HFFc6 (cell line): ENCODE measurements at places on chromosomes 7 and 10. TPM values are rescaled to one million over a fixed set of nuclear protein-coding genes. Genes with fewer than 3 reads are reported as not detected.

DNA sequence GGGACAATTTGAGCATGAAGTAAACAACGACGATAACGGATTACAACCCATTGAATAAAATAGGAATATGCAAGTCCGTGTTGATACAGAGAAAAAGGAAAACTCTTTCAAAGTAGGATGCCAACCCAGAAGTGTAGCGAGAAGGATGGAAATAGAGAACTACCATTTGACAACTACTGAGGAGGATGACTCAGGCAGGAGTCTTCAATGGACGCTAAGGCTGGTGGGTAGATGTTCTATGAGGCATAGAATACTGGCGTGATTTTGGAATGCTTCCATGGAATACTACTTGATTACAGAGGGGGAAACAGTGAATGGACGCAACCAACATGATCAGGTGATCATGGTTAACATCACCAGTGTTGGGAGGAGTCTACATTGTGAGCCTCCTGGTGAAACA, 828 bp upstream of the CFAP70 start:
- DNase-seq: no peak

DNA sequence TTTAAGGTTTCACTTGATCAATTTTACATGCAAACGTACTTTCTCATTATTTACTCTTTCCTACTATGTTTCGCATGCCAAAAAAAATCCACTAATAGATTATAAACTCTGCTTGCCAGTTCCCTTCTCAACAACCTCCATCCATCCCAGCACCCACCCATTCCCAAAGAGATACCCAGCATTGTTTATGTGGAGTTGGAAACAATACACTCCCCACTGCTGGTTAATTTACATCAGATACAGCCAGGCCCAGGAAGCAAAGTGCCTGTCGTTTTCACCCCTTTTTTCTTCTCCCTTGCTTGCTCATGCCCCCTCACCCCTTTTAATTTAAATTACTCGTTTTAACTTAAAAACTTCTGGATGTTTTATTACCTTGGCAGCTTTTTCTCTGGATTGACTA, 59.9 kb downstream of the HIBADH start:
- DNase-seq: no peak

DNA sequence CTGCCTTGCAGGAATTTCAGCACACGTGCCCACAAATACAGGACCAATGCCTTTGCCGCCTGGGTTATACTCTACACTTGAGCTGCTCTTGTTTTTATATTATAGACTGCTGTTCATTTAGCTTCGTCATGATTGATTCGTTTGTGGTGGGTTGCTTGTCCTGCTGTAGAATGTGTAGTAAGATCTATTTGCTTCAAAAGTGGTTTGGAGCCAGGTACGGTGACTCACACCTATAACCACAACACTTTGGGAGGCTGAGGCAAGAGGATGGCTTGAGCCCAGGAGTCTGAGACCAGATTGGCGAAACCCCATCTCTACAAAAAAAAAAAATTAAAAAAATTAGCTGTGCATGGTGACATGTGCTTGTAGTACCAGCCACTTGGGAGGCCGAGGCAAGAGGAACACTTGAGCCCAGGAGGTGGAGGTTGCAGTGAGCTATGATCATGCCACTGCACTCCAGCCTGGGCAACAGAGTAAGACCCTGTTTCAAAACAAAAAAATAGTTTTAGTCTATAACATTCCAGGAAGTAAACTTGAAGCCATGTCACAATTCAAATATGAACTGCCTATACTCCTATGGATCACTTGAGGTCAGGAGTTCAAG, 9.0 kb upstream of the RHBDD2 start:
- no peak for DNase-seq

DNA sequence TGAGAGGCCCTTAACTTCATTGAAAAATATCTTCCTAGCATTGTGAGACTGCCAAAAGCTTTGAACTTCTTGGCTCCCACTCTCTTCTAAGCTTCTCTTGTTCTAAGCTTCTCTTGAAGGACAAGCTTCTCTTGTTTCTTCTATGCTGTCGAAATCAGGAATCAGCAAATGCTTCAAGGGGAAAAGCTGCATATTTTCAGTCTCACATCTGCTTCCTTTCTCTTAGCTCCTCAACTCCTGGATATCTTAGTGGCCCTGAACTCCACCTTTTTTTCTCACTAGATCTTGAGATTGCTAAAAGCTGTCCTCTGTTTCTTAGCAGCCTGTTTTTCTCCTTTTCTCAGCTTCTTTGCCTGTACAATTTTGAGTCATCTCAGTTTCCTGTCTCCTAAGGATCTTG, 73.0 kb downstream of the NEUROD6 start:
- no peak for DNase-seq

Gene LBX1
- not detected in 2 replicates for total RNA-seq

Gene CALML3
- total RNA-seq: not detected in 2 replicates

GRCh38 chr10:92897916-92898315, 49.6 kb downstream of the EXOC6 start:
- no peak for DNase-seq

Gene NEUROG3
- not detected in 3 replicates for total RNA-seq

GRCh38 chr10:4081685-4082111, 296.7 kb upstream of the KLF6 start:
- DNase-seq: peak; percentile 30

GRCh38 chr7:45391618-45392451, 182.3 kb upstream of the ADCY1 start:
- DNase-seq: no peak

DNA sequence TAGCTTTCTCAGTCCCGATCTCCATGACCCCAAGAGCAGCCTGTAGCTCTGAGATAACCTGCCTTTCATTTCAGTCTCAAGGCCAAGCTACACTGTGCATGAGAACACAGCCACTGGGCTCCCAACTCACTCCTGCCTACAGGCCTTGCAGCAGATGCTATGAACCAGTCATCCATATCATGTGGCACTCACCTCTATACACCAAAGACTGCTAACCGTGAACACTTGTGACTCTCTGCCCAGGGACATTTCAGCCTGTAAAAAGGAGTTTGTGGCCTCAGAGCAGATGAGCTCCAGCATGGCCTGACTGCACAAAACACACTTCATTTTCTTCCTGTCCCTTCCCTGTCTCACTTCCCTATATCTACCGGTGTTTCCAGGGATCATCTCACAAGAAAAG, 56.9 kb upstream of the NPY start:
- DNase-seq: no peak

GRCh38 chr10:131079314-131079713, 232.2 kb downstream of the TCERG1L start:
- no peak for DNase-seq

- DNase-seq: no peak
Measured at GRCh38 chr7:151820491-151821105, 56.3 kb downstream of the PRKAG2 start.

DNA sequence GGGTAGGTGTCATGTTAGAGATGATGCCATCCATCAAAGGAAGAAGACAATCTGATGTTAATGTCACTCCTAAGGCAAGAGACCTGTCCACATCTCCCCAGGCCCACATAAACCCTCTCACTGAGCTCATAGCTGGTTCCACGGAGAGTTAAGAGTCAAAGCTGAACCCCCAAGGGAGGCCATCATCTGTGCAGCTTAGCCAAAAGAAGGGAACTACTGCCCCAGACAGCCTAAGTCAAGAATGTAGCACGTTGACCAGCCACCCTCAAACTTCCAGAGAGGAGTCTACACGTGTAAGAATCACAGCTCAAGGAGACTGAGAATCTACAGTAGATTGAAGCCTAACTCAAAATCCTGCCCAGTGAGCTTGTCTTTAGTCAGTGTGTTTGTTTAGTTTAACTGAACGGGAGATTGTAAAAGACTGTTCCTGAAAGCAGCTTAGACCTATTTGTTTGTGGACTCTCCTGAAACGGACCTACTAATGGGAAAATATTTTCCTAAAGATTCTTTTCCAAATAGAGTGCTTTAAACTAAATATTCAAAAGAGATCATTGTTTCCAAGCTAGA, 192.7 kb upstream of the NFE2L3 start:
- no peak for DNase-seq

- DNase-seq: no peak
Measured at GRCh38 chr7:156680281-156680680, 39.7 kb downstream of the RNF32 start.

GRCh38 chr7:121178869-121179497, 149.8 kb upstream of the WNT16 start:
- DNase-seq: no peak

GRCh38 chr7:155820246-155820645, 8.0 kb upstream of the SHH start:
- no peak for DNase-seq

DNA sequence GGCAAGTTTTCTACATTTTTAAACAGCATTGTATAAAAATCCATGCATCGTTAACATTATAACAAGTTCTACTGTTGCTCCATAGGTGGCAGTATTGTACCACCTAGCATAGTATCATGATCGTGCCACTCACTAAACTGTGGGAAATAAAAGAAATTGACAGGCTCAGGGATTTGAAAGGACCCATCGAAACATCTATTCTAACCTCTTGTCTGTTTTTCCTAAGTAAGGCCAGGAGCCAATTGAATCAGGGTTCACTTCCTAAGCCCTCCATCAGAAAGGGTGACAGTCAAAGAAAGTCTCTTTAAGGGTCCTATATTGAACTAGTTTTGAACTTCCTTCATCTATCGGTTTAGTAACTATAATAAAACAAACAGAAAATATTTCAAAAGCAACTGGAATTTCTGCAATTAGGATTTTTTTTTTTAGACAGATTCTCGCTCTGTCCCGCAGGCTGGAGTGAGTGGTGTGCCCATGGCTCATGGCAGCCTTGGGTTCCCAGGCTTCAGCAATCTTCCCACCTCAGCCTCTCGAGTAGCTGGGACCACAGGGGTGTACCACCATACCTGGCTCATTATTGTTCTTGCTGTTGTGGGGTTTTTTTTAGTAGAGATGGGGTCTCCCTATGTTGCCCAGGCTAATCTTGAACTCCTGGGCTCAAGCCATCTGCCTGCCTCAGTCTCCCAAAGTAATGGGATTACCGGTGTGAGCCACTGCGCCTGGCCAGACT, 9.4 kb downstream of the HACD1 start:
- DNase-seq: peak; percentile 53

GRCh38 chr7:70036695-70037094, 438.4 kb downstream of the AUTS2 start:
- no peak for DNase-seq

Gene PON3
- not detected in 3 replicates for total RNA-seq

DNA sequence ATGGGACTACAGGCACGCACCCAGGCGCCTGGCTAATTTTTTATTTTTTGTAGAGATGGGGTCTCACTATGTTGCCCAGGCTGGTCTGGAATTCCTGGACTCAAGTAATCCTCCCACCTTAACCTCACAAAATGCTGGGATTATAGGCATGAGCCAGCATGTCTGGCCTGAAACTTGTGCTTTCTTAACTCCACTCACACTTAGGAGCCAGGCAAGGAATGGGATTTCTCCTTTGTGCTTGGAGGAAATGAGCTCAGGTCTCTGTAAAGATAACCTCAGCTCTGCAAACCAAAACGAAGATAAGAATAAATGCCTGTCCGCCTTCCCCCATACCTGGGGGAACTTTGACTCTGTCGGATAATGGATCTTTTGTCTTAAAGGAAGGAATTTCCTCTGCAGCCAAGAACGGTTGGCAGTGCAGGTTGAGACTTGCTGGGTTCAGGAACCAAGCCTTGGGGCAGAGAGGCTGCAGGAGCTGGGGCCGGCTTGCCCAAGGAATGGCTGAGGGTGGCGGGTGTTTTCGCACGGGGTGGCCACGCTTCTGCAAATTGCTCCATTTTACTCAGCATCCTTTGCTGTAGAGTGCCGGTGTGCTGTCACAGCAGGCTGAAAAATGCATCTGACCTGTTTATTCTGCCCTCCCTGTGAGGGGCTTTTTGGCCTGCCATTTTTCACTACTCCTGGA, 174.2 kb downstream of the KIAA1217 start:
- DNase-seq: no peak

DNA sequence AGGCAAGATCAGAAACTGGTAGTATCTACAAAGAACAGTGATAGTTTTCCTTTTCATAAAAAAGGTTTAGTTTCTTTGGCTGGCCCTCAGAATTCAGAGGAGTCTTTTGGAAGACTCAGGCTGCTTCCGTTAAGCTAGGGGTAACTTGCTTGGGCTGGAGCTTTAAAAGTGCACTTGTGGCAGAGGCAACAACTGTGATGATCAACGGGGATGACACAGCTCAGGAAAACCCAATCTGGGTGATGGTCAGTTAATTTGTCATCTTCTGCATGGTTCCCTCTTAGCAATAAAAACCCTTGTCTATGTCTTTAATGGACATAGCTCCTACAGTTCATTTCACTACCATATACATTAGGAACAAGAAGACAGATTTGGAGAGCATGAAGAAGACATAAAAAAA, 46.7 kb downstream of the SGMS1 start:
- no peak for DNase-seq

DNA sequence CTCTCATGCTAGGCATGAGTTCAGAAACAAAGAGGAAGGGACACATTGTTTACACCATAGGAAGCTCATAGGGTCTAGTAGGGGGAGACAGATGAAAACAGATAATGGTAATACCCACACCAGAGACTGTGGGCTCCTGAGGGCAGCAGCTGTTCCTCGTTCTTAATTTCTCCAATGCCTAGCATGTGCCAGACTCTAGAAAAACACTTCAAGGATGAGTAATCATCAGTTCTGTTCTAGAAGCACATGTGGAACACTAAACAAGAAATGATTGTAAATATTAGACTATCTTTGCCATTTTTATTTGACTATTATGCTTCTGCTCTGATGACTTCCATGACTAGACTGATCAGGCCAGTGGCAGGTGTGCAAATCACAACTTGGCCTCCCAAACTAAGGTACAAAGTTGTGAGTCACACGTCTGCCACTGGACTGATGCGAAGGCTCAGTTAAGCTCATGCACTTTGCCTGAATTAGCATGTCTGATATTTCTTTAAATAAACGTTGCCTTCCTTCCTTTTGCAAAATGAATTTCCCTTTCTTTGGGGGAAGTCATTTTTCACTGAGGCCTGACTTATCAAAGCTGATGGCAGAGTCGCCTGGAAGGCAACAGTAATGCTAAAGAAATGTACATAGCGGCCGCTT, 89.2 kb upstream of the FGL2 start:
- DNase-seq: no peak

- no peak for DNase-seq
Measured at GRCh38 chr7:137395420-137395819, 51.9 kb upstream of the PTN start.

Gene PLPP4
- total RNA-seq: 16.8 to 35.7 TPM (median 29.3 TPM) in 3 replicates

- DNase-seq: no peak
Measured at GRCh38 chr7:30852744-30853288, 58.8 kb upstream of the AQP1 start.

- DNase-seq: no peak
Measured at GRCh38 chr7:11623093-11623678, 208.8 kb downstream of the THSD7A start.

- DNase-seq: no peak
Measured at GRCh38 chr10:58757352-58758065, 244.8 kb downstream of the BICC1 start.

Gene MSMB
- total RNA-seq: 0.65 TPM in 1 of 3 replicates, not detected in the others

Gene SYPL1
- total RNA-seq: 66.8 to 81.1 TPM (median 72.8 TPM) in 3 replicates

- DNase-seq: no peak
Measured at GRCh38 chr7:94904982-94905381, 2.4 kb upstream of the PPP1R9A start.
